CD4-positive, alpha-beta T cell treated with Interleukin-15 for 1 hour (primary cell): ENCODE measurements at places on chromosomes 11 and 22.

GRCh38 chr22:22193923-22194322 is 50.7 kb upstream of the VPREB1 start:
- no peak for DNase-seq

DNA sequence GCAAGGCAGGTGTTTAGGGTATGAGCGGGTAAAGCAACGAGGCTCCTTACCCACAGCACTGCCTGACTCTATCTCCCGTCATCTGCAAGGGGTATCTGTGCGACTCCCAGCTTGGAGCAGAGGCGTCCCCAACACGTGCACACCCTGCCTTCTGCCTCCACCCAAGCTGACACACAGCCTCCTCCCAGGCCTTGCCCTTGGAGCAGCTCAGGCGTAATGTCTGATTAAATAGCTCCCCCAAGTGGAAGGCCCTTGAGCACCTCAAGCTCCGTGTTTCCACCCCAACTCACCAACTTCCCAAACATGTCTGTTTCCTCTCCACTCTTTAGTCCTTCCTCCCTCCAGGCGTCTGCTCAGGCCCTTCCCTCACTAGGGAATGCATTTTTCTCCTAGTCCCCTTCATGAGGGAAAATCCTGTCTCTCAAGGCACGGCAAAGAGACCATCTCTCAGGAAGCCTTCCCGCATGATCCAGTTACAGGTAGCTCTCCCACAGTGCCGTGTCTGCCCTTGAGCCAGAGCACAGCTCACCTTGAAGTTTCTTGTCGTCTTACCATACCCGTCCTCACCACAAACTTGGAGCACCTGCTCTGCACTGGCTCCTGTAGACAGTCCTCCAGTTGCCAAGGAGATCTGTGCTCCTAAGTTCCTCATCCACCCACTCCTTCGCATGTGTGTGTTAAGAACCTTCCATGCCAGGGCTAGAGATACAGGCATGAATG is 15.8 kb downstream of the CYB5R2 start:
- DNase-seq = no peak

DNA sequence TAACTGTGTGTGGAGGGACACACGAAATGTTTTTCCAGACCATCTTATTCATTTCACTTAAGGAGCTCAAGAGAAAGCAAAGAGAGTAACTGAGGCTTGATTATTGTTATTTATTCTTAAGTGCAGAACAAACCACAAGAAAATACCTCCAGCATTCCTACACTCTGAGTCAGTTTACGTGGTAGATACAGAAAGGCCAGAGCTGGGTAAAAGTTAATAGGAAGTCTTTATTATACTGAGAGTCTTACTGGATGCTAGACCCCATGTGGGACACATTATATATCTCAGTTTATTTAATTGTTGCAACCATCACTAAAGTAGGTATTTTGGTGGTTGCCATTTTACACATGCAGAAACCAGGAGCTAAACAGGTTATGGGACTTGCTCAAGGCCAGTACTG is 261.4 kb upstream of the POU2AF2 start:
- DNase-seq = no peak

- DNase-seq = no peak
Observed at GRCh38 chr11:119752345-119752871, 23.4 kb upstream of the NECTIN1 start.

GRCh38 chr22:38066381-38067027 is 9.3 kb downstream of the PICK1 start:
- no peak for DNase-seq

DNA sequence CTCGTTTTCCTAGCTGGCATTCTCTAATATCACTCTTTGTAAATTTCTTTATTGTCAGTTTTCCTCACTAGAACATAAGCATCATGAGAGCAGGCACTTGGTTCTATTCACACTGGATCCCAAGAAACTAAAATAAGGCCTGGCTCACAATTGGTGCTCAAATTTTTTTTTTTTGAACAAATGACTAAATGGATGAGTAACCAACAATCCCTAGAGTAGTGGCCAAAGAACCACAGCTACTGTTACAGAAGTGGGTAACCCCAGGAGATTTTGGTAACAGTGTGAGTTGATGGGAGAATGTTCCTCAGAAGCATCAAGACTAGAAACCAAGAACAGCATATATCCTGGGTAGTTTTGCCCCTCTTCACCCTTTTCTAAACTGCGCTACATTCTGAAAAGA is 572.6 kb downstream of the INSC start:
- no peak for DNase-seq

DNA sequence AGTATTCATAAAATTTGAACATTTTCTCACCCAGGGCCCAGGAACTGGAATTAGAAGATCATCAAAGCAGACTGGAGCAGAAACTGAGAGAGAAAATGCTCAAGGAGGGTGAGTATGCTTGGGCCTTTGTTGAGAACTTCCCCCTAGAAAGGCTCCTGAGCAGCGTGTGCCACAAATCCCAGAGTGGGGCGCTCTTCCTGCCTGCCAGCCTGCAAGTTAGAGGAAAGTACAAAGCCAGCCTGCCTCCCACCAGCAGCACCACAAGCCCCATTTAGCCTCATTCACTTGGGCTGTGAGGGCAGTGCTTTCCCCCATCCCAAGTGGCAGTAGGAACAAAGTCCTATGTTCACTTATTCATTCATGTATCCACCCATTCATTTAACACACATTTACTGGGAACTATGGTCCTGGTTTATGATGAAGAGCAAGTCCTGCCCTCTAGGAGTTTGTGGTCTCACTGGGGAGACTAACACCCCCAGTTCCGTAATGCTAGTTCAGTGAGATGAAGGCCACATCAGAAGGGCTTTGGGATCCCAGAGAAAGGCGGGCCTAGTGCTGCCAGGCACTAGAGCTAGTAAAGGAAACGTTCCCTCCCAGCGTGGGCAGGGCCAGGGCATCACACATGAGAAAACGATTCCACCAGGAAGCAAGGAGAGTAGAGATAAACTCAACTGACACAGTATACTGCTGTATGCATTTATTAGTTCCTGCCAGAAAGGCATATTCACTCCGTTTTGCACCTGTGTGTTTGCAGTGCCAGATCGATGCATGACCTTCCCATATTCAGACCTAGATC is 22.4 kb upstream of the PARVA start:
- no peak for DNase-seq

- no peak for DNase-seq
Observed at GRCh38 chr22:35037089-35037488, 28.9 kb upstream of the ISX start.

- no peak for DNase-seq
Observed at GRCh38 chr11:130416906-130417305, 11.5 kb downstream of the ADAMTS8 start.

DNA sequence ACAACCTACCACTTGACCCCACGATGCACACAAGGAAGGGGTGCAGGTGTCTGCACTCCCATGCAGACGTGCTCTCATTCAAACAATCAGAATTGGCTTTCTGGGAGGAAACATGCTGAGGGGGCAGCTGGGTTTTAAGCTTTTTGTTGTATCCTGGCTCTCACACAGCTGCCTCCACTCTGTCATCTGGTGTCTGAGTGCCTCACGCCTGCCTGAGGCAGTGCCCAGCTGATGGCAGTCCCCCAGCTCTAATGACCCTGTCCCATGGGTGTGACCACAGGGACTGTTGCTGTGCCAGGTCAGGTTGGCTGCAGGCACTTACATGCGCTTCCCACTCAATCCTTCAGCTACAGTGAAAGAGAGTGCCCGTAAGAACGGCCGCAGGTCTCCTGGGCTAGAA is 53.7 kb downstream of the ARFGAP3 start:
- DNase-seq = no peak

DNA sequence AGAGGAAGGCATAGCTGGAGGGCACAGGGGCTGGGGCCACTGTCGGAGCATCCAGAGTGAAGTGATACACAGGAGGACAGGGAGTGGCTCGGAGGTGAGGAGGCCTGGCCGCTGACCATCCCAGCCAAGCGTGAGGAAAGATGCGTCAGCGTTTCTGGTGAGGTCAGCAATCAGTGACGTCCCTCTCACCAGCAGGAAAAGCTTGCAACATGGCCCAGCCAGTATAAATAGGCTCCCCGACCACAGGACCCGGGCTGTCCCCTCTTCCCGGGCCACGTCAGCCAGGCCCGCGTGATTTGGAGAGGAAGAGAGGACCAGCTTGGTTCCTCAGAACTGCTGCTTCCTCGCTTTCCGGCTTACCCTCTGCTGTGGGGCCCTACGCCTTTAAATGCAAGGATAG is 4.2 kb upstream of the OSM start:
- peak; percentile 89 for DNase-seq

- no peak for DNase-seq
Observed at GRCh38 chr22:29380032-29380781, 8.2 kb downstream of the AP1B1 start.

GRCh38 chr11:94400050-94400449 is 1.2 kb downstream of the GPR83 start:
- no peak for DNase-seq

DNA sequence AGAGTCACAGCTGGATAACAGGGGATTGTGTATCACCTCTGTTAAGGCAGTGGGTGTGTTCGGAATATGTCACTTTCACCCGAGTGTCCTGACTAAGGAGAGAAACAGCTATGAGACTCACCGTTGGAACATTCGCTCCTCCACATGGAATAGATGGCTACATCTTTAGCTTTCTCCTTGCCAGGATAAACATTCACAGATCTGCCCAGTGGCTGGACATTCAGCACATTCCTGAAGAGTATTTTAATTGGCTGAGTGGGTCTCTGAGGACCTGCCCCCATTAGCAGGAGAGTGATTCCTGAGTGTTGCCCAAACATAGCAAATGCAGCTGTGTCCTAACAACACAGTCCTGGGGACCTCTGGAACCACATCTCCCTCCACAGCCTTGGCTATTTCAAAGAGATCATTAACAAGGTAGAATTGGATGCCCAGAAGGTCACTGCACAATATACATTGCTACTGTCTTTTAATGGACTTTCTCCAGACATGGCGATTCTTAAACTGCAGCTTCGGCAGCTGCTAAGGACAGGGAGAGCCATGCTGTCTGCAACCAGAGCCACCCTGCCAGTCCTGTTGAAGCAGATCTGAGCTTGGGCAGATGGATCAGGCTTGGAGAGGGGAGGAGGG is 435.0 kb upstream of the CADM1 start:
- DNase-seq = no peak

GRCh38 chr22:28741200-28741784 is 328 bp downstream of the CHEK2 start:
- DNase-seq = no peak

GRCh38 chr11:45320371-45320770 is 34.2 kb upstream of the SYT13 start:
- no peak for DNase-seq

GRCh38 chr11:68022531-68022930 is 8.0 kb upstream of the NDUFS8 start:
- no peak for DNase-seq

- DNase-seq = no peak
Observed at GRCh38 chr11:60942219-60942618, 9.8 kb downstream of the SLC15A3 start.

- no peak for DNase-seq
Observed at GRCh38 chr22:31567196-31567595, 70.9 kb downstream of the SFI1 start.

- DNase-seq = no peak
Observed at GRCh38 chr22:25736378-25737011, 5.5 kb upstream of the MYO18B start.

DNA sequence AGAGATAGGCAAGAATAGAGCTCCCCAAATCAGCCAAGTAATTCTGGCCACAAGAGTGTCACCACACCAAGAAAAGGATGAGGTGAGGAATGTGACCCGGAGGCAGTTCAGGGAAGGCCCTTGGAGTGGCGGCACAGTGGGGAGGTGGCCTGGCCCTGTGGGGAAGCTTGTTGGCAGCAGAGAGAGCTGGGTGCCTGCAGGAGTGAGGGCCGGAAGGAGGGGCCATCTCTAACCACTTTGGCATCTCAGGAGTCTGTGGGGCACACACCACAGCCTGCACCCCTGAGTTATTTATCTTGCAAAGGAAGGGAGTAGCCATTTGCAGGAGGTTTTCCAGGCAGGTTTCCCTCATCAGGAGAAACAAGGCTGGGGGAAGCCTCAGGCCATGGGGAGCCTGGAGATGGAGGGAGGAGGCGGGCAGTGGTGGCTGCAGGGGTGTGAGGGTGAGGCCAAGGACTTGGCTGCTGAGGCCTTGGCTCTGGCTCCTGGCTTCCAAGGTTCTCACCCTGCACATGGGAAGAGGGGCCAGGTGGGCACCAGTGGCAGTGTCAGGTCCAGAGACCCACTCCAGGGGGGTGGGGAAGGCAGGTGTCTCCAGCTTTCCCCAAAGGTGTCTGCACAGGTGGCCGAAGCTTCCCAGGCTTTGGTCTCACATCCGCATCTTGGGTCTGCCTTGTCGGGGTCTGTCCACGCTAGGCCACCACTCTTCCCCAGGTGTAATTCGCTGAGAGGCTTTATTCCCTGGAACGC is 370.2 kb downstream of the CTTN start:
- DNase-seq = no peak

GRCh38 chr22:49436056-49436455 is 391.6 kb downstream of the BRD1 start:
- no peak for DNase-seq

GRCh38 chr11:65870706-65871681 is 1.6 kb downstream of the EFEMP2 start:
- no peak for DNase-seq

DNA sequence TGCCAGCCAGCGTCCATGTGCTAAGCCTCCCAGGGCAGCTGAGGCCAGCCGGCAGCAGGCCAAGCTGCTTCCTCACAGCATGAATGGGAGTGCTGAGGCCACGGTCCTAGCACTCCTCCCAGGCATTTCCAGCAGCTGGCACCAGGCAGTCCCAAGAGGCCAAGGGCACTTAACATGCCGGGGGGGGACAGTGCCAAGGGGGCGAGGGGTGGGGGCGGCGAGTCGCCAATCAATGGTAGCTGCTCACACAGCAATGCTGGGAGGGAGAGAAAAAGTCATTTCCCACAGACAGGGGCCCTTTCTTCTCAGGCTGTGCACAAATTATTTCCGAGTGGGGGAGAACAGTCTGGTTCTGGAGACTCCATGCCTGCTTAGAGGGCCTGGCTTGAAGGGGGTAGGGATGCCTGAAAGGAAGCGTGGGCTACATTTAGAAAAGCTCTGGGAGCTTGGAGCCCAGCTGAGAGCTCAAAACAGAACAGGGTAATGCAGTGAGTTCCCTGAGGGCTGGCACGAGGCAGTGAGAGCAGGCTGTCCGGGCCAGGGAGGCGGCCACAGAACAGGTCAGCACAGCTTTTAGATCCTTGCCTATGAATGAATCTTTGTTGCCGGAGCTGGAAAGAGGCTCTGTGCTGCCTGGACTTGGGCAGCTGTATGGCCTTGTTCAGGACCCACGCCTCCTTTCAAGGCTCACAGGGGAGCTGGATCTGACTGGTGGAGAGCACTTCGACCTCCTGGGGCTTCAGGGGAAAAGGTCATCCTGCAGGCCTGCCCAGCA is 14.4 kb upstream of the TBC1D10A start:
- DNase-seq = no peak
